ENCODE measurements at places on chromosomes 12 and 14.

DNA sequence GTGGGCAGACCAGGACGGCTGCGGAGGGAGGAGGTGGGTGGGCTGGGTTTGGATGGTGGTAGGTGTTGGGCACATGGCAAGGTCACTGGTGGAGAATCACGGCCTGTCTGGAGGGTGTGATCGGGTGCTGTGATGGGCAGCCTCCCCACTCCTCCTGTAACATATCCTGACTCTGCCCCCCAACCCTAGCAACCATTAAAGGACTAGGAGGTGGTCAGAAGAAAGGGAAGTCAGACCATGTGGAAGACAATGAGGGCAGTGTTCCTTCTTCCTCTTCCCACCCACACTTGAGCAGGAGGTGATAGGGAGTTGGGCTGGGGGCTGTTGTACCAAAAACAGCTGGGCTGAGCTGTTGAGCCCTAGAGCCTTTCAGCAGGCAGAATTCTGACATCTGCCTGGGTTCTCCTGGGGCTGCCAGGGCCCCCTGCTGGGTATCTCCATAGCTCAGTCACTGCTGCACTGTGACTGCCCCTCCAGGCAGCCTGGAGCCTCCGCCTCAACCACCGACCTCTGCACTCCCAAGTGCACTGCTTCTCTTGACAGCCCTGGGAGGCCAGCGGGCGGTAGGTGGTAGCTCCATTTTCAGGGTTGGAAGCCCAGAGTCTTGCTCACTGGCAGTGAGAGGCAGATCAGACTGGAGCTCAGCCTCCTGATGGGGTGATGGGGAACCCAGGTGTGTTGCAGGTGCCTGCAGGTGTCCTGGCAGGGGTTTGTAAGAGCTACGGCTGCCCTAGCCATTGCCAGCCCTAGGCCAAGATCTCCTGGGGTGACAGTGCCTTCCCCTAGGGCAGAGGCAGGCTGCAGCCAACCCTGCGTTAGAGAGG lies 15.4 kb downstream of the VASH1 start:
- DNase-seq, result no peak

DNA sequence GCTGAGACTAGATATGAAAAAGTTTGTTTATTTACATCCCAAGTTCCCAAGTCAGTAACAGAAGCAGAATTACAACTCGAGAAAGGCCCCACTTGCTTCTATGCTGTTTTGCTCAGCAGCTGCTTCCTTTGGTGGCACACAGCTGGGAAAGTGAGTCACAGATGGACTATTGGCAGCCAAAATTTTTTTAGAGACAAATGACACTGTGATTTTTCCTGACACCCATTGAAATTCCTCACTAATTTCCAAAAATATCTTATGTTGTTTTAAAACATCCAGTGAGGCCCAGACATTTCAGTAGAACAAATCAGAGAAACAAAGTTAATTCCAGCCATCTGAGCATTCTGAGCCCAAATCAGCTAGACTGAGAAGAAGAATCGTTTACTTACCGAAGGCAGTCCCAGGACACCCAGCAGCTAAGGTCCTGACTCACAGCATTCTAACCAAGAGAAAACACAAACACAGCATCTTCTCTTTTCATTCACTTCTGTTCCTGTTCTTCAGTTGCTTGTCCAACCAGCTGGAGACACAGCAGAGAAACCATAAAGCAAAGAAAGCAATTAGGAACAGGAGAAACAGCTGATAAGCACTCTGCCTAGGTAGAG lies 188.3 kb downstream of the DAD1 start:
- DNase-seq, result no peak

- DNase-seq, result no peak
Observed at GRCh38 chr12:50600364-50600763, 95.6 kb downstream of the DIP2B start.

- DNase-seq, result peak; percentile 94
Observed at GRCh38 chr12:93128332-93128707, 199.2 kb upstream of the EEA1 start.

- no peak for DNase-seq
Observed at GRCh38 chr12:118259079-118259478, 113.6 kb downstream of the TAOK3 start.

DNA sequence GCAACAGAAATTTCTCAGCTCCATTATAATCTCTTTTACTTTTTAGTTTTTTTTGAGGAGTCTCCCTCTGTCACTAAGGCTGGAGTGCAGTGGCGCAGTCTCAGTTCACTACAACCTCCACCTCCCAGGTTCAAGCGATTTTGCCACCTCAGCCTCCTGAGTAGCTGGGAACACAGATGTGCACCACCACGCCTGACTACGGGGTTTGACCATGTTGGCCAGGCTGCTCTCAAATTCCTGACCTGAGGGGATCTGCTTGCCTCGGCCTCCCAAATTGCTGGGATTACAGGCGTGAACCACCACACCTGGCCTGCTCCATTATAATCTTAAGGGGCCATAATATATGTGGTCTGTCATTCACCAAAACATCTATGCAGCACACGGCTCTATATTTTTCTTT lies 23.4 kb downstream of the HNRNPC start:
- DNase-seq, result no peak

DNA sequence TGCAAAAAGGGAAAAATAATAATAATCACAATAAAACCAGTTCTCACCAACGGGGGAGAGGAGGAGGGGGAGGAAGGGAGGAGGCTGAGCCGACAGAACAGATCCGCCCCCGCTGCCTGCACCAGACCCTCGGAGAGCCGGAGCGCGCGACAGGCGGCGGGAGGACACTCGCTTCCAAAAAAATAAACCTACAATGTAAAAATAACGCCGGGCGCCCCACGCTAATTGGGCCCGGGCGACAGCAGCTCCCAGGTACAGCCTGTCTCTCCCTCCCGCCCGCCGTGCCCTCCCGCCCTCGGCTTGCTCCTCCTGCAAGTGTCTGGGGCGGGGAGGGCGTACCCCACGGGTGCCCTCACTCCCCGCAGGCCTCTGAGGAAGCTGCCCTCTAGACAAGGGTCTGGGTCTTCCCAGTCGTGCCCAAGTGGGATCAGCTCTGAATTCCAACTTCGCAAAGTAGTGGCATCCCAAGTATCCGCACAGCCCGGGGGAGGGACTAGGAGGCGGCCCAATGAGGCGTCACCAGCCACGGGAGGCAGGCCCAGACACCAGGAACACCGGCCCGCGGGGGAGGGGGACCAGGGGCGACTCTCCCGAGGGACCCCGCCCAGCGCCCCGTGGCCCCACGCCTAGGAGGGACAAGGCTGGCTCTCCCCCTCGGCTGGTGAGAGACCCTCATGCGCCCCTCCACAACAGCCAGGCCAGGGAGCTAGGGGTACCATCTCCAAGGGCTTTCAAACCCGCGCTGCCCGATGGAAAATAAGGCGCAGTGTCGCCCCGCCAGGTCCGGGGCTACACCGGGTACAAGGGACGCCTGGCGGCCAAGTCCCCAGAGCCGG lies 1.0 kb downstream of the NCOR2 start:
- DNase-seq, result peak; percentile 15

GRCh38 chr12:80763874-80764273 lies 47.2 kb downstream of the MYF5 start:
- DNase-seq, result no peak

- no peak for DNase-seq
Observed at GRCh38 chr14:95282354-95282985, 37.2 kb downstream of the CLMN start.

- DNase-seq, result no peak
Observed at GRCh38 chr12:25557830-25558436, 4.8 kb upstream of the LMNTD1 start.

DNA sequence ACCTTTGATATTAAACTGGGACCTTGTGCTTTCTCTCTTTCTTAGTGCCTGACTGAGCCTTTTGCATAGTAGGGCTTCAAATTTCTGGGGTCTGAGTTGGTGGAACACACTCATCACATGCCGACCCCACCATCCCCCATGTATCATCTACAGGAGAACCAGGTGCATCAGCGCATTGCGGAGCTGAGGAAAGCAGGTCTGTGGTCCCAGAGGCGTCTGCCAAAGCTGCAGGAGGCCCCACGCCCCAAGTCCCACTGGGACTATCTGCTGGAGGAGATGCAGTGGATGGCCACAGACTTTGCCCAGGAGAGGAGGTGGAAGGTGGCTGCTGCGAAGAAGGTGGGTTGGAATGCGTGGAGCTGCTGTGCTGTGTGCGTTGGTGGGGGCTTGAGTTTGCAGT lies 37.8 kb downstream of the EP400 start:
- no peak for DNase-seq

DNA sequence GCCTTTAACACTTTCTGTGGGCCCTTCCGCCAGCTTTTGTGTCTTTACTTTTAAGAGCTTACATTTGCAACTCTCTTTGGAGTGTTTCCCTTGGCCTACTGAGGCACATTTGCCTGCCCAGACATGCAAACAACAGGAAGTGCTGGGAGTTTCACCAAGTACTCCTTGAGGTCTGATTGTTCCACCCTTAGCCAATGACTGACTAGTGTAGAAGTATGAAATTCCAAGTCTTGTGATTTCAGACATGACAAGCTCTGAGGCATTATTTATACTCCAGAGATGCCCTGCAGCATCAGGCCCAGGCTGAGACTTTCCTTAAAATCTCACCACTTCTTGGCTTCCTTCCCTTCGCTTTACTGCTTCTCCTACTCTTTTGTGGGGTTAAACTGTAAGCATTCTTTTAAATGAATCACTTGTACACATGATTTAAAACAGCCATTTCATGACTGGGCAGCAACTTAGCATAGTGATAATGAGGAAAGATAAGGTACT lies 174.1 kb downstream of the SLC6A15 start:
- no peak for DNase-seq

DNA sequence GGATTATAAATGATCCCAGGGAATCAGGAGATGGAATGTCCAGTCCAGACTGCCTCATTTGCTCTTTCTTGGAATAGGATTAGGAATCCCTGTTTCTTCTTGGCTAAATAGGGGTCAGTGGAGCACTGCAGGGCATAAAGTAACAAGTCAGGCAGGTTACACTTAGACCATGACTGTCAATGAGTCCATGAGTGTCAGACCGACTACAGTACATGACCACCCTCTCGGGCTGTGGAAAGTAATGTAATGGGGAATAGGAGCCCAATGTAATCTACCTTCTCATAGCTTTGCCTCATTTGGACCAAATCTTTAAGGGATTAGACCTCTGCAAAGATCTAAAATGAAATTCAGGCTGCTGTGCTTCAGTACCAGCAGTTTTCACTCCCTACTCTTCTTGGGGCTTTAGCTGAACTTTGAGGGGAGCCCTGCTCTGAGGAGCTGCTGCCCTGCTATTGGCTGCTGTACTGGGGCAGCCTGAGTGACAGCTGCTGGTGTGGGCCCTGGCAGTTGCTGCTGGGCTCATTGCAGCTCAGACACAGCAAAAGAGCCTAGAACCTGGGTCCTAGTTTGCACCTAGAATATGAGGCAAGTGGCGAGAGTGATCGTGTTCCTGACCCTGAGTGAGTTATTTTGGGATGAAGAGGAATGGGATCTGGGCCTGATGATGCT lies 62.2 kb upstream of the OR4E1 start:
- no peak for DNase-seq

GRCh38 chr12:131030472-131031328 lies 77.0 kb downstream of the ADGRD1 start:
- no peak for DNase-seq

- peak; percentile 90 for DNase-seq
Observed at GRCh38 chr14:33897878-33898535, 52.9 kb downstream of the EGLN3 start.

DNA sequence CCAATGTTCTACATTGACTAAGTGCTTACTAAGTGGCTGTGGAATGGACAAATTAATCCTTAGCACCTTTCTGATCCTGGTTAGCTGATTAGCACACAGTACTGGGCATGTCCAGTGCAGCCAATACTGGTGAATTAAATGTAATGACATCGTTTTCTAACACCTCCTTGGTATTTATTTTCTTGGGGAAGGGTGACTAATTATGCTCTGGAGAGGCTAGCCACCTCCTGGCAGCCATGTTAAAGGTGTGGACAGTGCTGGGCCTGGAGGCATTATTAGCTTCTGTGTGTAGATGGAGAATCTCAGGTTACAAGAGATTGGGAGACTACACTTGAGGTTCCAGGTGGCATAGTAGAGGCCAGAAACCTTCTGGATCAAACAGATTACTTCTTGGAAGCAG lies 230.9 kb upstream of the DDHD1 start:
- no peak for DNase-seq

GRCh38 chr14:101108579-101109346 lies 205.2 kb upstream of the RTL1 start:
- no peak for DNase-seq

DNA sequence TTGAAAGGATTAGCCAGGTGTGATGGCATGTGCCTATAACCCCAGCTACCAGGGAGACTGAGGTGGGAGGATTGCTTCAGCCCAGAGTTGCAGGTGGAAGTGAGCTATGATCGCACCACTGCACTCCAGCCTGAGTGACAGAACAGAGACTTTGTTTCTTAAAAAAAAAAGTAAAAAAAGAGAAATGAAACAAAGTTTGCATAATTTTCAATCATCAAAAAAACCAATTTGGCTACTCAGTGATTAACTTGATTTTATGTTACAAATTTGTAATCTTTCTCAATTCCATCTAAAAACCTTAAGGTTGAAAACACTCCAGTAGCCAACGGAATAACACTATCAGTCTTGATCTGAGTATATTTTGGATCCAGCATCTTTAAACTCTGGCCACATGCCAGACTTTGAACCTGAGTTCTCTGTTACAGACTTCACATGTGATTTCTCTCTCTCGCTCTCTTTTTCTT lies 12.6 kb upstream of the DENND5B start:
- no peak for DNase-seq

DNA sequence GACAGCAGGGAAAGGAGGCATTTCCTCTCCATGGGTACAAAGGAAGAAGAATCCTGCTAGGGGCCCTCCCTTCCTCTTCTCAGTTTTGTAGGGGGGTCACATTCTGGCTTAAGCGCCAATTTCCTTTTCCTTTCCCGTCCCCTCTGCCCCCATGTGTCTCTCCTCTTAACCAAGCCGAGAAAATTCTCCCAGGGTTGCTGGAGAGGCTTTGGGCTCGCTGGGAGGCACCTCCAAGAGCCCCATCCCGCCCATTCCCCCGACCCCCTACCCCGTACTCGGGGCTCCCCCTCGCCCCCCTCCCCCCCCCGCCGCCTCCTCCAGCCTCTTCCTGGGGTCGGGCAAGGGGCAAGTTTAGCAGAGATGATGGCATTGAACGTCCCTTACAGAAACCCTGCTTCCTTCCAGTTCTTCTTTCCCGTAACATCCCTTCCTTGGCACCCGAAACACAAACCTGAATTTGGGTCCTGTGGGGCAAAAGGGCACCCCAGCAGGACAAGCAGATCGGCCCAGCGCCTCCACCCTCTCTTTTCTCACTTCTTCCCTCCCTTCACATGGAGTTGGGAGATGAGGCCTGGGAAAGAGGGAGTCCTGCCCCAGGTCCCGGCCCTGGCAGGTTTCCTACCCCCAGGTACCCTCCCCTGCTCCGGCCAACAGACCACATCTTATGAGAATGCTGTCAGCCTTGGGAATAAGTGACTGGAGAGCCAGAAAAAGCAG lies 13.7 kb downstream of the PLEKHG6 start:
- no peak for DNase-seq

GRCh38 chr14:33768458-33768830 lies 182.4 kb downstream of the EGLN3 start:
- DNase-seq, result no peak

Measured in NCI-H2029 treated with DMSO at 0.1 percent for 48 hours (cell line).